Stimulated activated CD4-positive, alpha-beta T cell treated with anti-CD3 and anti-CD28 coated beads, TNF-alpha, amount 100 ng/mL, for 1 hour (primary cell): ENCODE measurements at places on chromosomes 7 and 10.

DNA sequence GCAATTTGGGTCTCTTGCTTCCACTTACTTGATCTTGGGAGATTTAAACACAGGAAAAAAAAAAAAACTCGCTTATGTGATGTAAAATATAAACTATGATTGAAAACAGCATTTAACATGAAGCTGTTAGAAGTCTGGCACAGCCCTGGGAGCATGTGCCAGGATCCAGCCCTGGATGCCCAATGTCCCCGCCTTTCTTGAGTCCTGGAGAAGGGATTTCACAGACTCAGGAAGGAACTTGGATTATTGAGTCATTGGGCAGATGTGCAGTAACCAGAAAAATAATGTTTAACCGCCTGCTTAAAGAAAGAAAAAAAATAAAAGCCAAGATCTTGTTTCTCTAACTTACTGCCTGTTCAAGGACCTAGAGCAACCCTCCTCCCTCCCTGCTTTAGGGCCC is 3.7 kb upstream of the JCAD start:
- DNase-seq = no peak

DNA sequence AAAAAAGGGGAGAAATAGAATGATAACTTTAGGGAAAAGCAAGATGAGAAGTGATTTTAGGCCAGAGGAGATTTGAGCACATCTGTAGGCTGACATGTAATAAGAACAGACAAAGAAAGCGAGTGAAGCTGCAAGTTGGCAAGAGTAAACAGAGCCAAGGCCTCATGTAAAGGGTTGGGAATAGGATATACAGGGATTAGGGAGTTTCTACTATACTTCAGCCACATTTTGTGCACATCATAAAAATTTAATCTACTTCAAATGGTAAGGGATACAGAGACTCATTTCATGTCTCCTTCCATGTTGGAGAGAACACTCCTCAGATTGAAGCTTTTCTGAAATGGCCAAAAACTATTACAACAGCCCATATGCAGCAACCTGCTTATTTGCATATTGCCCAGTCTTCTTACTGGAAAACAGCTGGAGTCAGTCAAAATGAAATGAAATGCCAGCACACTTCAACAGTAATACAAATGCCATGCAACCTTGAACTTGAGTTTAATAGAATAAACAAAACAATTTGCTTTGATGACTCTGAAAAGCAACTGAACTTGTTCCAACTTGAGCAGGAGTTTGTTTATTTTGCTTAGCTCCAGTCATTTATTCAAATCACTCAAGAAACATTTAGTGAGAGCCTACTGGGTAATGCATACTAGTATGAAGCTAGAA is 49.9 kb downstream of the NRCAM start:
- no peak for DNase-seq

DNA sequence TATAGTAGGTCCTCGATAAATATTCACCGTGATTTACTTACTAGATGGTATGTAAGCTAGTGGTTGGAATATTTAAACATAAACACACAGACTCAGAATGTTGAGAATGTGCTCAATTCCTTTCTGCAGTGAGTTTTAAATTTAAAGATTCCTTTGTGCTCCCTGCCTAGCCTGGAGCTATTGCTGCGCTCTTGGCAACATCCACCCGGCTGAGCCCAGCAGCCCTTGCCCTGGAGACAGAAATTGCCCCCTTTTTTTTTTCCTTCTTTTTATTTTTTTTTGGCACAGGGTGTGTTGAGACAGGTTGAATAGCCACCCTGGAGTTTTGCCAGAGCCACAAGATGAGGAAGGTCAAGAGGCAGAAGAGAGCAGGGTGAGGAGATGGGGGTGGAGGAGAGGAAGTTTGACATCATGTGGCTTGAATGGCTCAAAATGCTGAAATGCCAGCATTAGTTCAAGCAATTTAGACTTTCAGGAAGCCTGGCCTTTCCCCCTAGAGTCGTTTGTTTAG is 180.8 kb downstream of the PRKCQ start:
- no peak for DNase-seq

DNA sequence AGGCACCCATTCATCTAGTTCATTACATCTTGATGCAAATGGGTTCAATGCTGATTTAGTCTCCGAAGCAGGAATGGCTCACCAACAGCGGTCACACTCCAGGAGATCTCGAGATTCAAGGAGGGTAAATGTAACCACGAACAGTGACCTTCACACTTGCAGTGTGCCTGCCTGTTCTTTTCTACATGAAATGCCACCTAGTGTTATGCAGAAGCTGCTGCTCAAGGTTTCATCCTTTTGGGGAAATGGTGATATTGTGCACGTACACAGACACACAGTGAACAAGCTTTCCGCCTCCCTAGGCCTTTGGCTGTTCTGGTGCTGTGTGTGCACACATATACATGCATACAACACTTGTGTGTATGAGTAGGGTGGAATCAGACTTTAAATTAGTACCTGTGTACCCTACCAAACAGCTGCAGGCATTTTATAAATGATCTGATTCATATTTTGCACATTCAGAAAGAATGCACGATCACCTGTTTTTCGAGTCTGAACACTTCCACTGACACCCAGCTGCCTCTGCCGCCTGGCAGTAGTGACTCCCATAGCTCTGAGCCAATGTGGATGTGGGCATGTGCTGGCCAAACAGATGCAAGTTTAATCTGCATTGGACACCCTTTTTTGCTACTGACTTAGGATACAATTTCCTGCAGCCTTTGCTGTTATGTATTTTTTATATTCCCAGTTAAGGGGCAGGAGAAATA is 100.5 kb downstream of the TACC2 start:
- no peak for DNase-seq

- DNase-seq = no peak
Observed at GRCh38 chr7:134593530-134594392, 44.9 kb downstream of the AKR1B15 start.

DNA sequence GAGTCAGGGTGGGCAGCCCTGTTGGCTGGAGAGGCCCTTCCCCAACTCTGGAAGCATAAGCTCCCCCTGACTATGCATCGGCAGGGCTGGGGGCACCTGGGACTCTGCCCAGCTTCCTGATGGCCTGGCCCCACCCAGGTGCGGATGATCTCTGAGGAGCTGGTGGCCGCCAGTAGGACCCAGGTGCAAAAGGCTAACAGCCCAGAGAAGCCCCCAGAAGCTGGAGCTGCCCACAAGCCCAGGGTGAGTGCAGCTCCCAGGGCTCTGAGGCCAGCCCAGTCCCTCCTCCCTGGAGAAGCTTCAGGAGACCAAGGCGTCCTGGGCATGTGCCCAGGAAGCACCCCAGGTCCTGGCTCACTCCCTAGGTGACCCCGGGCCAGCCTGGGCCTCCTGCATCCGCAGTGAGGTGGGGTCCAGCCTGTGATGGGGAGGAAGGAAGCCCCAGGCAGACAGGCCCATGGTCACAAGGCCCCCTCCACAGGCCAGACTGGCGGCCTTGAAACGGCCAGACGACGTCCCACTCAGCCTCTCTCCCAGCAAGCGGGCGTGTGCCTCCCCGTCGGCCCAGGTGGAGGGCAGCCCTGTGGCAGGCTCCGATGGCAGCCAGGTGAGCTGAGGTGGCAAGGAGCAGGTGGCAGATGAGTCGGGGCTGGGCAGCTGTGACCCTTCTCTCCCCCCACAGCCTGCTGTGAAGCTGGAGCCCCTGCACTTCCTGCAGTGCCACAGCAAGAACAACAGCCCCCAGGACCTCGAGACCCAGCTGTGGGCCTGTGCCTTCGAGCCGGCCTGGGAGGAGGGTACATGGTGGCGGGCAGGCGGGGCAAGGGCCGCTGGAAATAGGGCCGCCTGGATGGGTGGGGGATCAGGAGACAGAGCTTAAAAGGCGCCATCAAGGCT is 3.0 kb downstream of the LRWD1 start:
- no peak for DNase-seq

- DNase-seq = no peak
Observed at GRCh38 chr7:133044722-133045473, 37.0 kb downstream of the CHCHD3 start.

DNA sequence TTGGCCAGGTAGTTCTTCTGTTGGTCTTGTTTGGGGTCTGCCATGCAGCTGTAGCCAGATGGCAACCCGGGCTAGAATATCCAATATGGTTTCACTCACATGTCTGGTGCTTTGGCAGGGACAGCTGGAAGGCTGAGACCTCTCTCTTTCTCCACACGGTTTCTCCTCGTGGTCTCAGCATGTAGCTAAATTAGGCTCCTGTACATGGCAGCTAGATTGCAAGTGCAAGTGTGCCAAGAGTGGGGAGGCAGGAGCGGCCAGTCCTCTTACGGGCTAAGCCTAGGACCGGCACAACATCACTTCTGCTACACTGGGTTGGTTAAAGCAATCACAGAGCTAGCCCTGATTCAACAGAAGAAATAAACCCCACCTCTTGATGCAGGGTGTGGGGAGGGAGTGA is 9.3 kb upstream of the PDE1C start:
- no peak for DNase-seq

GRCh38 chr10:75435291-75435690 is 3.9 kb downstream of the LRMDA start:
- no peak for DNase-seq

DNA sequence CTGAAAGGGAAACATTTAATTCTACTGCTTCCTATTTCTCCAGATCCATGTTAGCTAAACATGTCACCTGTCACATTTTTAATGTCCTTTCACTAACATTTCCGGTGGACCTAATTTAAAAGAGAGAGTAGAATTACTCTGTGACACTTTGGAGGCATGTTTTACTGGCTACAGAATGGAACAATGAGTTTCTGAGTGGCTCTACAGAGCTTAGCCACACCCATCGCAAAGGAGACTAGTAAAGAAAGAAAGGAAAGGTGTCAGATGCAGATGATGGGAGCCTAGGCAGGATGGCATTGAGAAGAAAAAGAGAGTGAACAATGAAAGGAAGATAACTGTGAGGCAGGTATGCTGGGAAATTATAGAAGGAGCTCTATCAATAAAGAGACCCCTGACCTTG is 35.9 kb downstream of the NDUFB2 start:
- no peak for DNase-seq

GRCh38 chr10:80443531-80443974 is 10.6 kb upstream of the TSPAN14 start:
- no peak for DNase-seq

- no peak for DNase-seq
Observed at GRCh38 chr7:108326938-108327337, 129.3 kb downstream of the NRCAM start.

DNA sequence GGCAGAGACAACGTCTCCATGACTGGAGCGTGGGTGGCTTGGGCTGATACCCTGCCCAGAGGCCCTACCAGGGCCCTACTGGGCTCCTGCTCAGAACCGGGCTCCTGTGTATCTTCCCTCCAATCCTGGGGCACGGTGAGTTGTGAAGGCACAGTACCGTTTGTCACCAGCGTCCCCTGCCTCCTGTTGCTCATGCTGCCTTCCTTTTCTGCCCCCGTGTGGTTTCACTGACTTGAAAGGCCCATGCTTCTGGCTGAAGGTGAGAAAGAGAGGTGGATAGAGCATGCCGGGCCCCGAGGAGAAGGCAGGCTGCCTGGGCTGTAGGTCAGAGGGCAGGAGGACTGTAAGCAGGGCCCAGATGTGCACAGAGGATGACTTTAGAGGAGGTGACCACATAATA is 9.1 kb upstream of the DMBT1 start:
- peak; percentile 6 for DNase-seq

DNA sequence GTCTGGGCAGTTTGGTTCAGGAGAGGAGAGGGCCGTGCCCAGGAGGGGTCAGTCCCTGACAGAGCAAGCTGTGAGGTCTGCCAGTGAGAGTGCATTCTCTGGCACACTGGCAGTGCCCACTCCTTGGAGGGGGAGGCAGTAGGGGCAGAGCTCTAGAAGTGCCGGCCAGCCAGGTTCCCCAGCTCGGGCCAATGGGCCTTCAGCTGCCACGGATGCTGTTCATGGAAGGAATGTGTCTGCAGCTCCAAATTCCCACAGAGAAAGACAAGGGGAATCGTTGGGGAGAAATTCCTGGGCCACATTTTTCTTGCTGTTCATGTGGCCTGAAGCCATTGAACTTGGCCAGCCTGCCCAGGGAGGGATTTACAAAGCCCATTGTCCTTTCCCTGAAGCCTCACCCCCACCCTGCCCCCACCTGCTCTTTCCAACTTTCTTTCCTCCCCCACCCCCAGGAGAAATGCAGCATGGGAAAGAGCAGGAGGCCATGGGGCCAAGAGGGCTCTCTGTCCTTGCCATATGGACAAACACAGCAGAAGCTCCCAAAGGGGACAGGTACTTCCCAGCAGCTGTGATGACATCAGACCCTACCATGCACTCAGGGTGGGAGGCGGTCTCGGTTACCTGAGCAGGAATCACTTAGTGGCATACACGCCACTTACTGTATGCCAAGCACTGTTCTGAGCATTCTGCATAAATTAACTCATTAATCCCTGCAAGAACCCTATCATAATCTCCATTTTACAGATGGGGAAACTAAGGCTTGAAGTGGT is 70.7 kb downstream of the ARHGAP22 start:
- no peak for DNase-seq

- no peak for DNase-seq
Observed at GRCh38 chr7:131889572-131890150, 333.2 kb upstream of the PODXL start.

GRCh38 chr10:96638696-96639095 is 51.9 kb upstream of the TM9SF3 start:
- DNase-seq = no peak

DNA sequence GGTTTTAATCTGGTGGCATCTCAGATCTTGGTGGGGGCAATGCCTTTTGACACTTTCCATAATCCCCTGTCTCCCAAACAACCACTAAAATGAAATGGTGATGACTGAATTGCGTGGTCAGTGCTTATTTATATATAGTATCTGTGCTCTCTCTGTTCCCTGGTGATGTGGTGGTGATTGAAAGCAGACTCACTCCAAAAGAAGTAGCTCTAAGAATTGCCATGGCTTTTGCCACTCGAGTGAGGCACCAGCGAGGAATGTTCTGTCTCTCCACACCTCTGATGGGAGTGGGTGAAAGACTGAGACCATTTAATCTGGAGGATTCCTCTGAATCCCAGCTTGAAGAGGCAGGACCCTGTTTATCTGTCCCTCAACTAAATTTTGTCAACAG is 2.8 kb downstream of the DUSP5 start:
- DNase-seq = no peak
